ENCODE measurements at places on chromosomes 3 and 15.

GRCh38 chr3:182983876-182984275 lies 3.5 kb upstream of the DCUN1D1 start:
- no peak for DNase-seq

DNA sequence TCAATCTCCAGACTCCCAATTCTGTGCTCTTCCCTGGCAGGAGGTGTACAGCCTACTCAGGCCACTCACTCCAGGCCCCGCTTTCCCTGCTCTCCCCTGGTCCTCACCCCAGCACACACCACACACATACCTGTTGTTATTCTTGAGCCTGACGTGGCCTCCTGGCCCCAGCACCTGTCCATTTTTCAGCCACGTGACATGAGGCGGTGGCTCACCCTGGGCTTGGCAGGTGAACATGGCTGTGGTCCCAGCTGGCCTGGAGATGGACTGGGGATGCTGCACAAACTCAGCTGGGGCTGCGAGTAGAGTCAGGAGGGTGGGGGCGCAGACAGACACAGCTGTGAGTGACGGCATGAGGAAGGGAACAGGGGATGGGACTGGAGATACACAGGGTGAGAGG lies 27.3 kb downstream of the RNU5B-1 start:
- no peak for DNase-seq

DNA sequence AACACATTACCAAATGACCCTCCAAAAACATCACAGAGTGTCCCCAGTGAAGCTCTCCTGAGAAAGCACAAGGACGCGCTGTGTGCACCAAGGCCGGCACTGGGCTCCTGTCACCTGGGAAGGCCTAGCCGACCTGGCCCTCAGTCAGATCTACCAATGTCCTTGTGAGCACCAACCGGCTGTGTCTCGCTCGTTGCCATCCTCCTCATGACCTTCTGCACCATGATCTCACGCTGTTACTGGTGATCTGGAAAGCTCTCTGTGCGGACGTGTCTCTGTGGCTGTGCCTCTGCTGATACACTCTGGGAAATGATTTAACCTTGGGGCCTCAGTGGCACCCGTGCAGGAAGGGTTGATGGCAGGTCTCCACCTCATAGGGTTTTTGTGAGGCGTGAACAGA lies 24.2 kb downstream of the ZXDC start:
- DNase-seq = no peak

DNA sequence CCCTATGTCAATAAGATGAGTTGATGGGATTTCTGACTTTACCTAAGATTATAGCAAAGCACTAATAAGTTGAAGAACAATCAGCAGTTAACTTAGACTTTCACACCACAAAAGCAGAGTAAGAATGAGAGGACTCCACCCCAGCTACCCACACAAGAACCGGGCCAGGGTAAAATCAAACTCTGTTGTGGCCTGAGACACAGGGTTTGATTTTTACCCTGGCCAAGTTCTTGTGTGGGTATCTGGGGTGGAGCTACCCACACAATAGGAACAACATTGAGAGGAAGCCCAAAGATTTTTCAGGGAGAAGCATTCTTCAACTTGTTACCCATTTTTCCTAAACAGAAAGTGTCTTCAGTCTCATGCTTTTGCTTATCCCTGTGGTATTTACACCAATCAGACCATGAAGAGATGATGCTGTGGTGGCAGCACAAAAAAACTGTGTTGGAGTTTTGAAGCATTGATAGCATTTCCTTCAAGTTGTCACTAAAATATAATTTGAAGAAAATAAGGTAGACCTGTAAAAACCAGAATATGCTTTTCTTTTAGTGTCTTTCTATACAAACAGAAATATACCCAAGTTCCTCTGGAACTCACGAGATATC lies 25.6 kb downstream of the CPOX start:
- no peak for DNase-seq

GRCh38 chr15:70892912-70893560 lies 410 bp downstream of the LRRC49 start:
- DNase-seq = no peak

DNA sequence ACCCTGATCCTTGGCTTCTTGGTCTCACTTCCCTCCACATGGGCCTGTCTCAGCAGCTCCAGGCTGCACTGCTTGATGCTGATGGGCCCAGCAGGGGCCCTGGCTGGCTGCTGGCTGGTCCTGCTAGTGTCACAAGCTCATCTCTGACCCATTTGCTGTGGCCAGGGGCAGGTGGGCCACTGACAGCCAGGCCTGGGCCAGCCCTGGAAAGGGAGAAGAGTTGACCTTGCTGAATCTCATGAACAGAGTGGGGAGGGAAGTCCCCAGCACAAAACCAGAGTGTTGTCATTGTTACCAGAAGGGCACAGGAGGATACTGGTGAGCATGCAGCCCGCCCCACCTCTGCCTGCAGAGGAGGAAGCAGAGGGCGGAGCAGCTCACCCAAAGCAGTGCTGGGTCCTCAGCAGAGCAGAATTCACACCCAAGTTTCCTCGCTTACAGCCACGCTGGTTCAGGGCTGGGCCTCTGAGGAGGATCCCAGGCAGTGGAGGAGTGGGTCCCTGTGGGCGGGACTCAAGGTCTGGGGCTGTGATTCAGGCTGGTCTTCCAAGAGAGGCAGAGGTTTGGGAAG lies 7.6 kb upstream of the KLF15 start:
- peak; percentile 48 for DNase-seq
